Glutamatergic neuron (in vitro differentiated cells): ENCODE measurements at places on chromosomes 12 and 14.

DNA sequence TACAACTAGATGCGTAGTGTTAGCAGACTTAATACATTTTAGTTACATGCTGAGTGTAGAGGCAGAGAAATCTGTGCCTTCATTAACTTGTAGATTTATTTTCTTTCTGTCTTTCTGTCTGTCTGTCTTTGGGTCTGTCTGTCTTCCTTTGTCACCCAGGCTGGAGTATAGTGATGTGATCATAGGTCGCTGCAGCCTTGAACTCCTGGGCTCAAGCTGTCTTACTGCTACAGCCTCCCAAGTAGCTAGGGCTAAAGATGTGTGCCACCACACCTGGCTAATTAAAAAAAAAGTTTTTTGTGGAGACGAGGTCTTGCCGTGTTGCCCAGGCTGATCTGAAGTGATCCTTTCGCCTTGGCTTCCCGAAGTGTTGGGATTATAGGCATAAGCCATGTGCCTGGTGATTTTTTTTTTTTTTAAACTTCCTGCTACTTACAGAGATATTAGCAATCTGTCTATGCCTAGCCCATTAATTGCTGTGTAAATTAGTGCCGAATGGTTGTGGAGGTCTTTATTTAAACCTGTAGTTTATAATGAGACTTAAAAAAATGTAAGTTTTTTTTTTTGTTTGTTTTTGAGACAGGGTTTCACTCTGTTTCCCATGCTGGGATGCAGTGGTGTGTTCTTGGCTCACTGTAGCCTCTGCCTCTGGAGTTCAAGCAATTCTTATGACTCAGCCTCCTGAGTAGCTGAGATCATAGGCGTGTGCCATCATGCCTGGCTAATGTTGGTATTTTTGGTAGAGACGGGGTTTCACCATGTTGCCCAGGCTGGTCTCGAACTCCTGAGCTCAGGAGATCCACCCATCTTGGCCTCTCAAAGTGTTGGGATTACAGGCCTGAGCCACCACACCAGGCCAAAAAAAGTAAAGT is 22.8 kb downstream of the ERC1 start:
- no peak for DNase-seq

DNA sequence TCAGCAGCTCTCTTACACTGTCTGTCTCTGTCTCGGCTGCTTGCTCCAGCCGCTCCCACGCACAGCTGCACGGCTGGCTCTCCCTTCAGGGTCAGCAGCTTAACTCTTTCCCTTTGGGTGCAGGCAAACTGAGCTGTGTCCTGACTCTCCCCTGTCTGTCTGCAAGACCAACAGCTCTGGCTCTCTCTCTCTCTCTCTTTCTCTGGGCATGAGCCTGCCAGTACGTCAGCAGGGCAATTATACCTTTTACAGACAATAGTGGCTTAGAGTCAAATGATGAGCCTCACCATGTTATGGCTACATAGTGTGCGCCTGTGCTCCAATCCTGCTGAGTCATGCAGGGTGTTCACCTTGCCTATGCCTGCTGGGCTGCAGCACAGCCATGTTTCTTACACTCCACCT is 120.5 kb upstream of the DDHD1 start:
- no peak for DNase-seq

DNA sequence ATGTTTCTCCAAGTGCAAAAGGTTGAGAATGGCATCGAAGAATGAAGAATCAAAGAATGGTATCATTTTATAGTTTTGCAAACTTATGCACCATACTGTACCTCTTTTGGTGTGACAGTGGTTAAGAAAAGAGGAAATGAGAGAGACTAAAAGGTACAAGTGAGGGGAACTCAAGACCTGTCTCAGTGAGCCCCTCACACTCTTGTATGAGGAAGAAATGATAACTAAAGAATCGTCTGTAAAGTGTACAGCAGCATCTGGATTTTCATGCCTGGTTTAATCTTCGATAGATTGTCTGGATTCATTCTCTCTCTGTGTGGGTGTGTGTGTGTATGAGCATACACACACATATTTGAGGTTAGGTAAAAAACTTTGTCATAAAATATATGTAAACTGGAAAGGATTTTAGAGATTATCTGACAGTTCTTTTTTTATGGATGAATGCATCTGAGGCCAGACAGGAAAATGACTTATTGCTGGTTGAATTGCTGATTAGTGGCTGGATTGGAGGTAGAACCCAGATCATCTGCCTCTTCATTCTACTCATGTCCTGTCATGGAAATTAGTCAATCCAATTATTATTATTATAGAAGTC is 16.0 kb upstream of the SLC38A2 start:
- DNase-seq: no peak

GRCh38 chr14:106883218-106883692 is 1356.9 kb downstream of the TMEM121 start:
- DNase-seq: peak; percentile 25

- DNase-seq: no peak
Observed at GRCh38 chr14:93096691-93097322, 18.9 kb downstream of the ITPK1 start.

GRCh38 chr12:119624966-119625365 is 31.4 kb downstream of the TMEM233 start:
- no peak for DNase-seq

- no peak for DNase-seq
Observed at GRCh38 chr14:35121026-35121886, 534 bp downstream of the PPP2R3C start.

DNA sequence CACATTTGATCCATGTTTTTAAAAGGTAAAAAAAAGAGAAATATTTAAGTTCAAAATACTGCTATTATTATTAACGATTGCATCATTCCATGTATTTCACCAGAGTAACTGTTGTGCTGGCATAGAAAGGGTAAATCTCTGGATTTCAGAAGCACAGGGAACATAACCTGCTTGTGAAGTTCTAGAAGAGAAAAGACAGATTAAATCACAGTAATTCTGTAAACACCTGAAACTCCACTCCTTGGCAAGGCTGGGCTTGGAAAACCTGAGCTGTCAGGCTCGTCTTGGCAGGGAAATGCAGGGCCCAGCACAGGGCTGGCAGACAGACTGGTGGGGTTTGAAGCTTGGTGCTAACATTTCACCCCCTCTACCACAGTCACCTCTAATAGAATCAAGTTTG is 35.1 kb downstream of the SVOP start:
- no peak for DNase-seq

- DNase-seq: no peak
Observed at GRCh38 chr14:105087308-105087962, 22.2 kb upstream of the GPR132 start.

DNA sequence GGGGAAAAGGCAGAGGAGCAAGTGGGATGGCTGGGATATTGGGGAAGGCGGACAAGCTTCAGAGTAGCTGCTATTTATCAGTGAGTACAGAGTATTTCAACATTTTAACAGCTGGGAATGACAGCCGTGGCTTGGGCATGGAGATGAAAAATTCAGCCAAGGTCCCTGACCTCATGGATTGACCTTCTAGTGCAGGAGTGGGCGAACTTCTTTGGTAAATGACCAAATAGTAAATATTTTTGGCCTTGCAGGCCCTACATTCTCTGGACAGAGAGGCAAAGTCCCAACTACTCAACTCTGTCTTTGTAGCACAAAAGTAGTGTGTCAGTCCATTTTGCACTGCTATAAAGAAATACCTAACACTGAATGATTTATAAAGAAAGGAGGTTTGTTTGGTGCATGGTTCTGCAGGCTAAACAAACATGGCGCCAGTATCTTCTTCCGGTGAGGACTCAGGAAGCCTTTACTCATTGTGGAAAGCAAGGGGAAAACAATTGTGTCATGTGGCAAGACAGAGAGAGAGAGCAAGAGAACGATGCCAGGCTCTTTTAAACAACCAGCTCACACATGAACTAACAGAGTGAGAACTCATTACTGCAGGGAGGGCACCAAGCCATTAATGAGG is 33.6 kb downstream of the TMEM233 start:
- no peak for DNase-seq

DNA sequence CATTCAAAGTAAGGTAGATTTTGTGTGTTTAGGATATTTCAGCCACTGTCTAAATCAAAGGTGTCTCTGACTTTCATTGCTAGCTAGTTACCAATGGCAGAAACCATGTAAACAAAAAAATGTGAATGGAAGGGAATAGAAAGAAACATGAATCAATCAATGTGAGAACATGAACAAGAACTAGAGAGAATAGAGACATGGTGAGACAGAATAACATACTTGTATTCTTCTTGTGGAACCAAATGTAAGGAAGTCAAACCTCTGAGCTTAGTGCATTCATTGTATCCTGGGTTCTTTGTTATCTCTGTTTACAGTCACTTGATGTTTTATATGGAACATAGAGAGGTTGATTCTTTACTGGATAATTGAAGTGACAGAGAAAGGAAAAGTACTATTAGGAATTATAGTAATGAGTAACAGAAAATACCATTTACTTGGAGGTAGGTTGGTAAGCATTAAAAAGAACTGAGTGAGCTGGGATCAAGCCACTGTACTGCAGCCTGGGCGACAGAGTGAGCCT is 2.6 kb upstream of the WNK1 start:
- no peak for DNase-seq

DNA sequence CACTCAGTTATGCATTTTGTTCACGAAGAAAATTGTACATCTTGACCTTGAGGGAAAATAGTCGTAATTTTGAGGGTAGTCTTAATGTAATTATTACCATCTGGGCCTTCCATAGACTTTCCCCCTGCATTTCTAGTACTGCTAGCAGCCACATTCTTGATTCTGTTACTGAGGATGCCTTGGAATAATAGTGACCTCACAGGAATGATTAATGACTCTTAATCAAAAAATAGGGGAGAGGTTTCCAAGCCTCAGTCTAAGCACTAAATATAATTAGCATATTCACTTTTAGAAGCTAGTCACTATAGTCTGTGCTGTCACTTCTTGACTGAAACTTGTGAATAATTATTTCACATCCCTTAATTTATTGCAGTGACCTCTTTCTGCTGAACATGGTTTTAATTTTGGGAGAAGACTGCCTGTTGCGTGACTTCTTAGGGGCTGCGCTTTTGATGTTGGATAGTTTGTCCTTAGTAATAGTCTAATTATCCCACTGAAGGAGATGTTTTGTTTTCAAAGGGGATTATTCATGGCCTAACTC is 400.5 kb downstream of the ADAMTS20 start:
- DNase-seq: no peak

GRCh38 chr12:4032924-4033615 is 159.9 kb upstream of the PARP11 start:
- DNase-seq: no peak

DNA sequence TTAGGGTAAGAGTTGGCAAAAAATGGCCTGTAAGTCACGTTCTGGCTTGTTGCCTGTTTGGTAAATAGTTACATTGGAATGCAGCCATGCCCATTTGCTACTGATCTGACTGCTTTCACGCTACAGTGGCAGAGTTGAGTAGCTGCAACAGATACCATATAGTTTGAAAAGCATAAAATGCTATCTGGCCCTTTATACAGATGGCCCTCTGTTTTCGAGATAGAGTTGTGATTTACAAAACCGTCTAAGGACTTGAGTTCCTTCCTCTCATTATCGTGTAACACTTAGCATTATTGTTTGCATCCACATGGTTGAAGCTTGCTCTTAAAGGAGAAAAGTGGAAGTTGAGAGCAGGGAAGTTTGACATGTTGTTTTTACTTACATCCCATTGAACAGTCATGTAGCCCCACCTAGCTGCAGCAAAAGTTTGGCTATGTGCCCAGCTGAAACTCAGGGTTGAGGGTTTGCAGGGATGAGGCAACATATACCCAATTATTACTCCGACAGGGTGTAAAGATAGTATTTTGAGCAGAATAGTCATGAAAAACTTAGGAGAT is 11.3 kb upstream of the SCFD1 start:
- no peak for DNase-seq

DNA sequence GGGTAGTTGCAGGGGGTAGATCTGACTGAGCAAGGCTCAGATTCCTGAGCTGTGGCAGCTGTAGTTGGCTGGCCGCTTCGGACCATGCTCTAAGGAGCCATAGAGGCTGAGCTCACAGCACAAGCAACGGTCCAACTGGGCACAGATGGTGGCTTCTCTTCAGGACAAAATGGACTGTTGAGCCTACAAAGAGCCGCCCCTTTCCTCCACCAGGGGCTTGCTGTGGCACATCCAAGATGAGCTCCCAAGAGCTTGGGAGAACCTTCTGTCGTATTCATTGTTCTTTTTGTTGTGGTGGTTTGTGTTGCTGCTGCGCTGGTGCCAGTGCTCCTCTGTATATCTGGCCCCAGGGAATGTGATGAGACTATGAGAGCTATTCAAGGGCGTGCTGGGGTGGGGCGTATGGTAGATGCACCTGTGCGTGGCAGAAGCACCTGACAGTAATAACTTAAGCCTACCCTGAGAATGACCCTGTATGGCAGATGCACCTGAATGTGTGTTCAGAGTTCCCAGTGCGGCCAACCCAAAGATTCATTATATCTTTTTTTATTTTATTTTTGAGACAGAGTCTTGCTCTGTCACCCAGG is 17.8 kb upstream of the LGALS3 start:
- DNase-seq: peak; percentile 19

GRCh38 chr12:67871231-67871630 is 118.0 kb upstream of the IFNG-AS1 start:
- DNase-seq: no peak

- no peak for DNase-seq
Observed at GRCh38 chr12:110107369-110108281, 16.5 kb upstream of the IFT81 start.

DNA sequence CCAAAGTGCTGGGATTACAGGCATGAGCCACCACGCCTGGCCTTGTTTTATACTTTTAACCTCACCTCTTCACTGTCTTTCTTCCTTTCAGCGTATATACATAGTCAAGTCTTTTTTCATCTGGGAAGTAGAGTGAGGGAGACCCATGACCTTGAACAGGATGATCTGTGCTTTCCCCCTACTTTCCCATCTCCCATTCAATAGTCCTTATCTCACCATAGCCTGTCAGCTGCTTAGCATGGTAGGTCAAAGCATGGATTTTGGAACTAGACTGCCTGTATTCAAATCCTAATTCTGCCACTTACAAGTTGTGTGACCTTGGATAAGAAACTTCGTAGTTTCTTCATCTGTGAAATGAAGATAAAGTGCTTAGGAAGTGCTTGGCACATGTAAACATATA is 96.4 kb upstream of the MON2 start:
- no peak for DNase-seq

DNA sequence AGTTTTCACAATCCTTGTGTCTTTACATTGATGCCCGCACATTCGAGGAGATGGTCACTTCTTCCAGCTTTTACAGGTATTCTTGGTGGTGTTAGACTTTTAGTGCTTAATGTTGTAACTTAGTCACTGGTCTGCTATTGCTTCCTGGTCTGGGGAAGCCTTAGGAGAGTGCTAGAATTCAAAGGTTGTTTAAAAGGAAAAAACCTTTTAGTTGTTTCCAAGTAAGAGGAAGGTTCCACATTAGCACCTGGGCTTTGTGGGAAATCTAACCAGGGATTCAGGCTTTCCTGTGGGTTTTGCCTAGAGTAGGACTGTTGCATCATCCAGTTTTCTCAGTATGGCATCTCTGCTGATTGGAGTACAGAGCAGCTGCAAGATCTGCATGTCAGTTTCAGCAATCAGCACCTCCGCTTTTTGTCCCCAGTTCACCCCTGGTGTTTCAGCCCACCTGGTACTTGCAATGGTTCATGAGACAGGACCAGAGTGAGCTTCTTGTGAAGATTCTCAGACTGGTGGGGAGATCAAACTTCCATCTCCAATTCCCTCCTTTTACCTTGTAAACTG is 44.0 kb upstream of the PLBD1 start:
- DNase-seq: no peak

- DNase-seq: no peak
Observed at GRCh38 chr12:93710574-93710926, 33.4 kb downstream of the CRADD start.

GRCh38 chr12:85804663-85805062 is 31.5 kb downstream of the RASSF9 start:
- DNase-seq: no peak

GRCh38 chr12:18151036-18151435 is 61.0 kb upstream of the RERGL start:
- no peak for DNase-seq

GRCh38 chr14:36724162-36724561 is 62.5 kb downstream of the PAX9 start:
- no peak for DNase-seq
